ENCODE measurements at places on chromosomes 5 and 9.

DNA sequence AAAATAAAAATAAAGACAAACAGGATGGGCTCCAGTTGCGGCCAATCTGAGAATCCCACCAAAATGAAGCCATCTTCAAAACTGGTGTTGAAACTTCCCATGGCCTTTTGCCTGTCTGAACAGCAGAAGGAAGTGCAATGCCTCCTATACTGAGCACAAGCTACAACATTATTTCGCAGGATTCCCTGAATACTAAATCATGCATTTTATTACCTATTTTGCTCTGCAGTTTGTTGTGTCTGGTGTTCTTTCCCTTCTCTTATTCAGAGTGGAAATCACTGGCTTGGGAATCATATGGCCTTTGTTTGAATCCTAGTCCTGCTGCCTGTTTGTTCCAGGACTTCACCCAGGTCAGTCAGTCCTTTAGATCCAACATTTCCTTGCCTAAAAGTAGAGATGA, at the start of gene OR2Y1:
Gene OR2Y1 (minus strand): TSS at position 101 of the 400 bp plus-strand sequence. CDS start 0 bp downstream, at position 101.
- no peak within 1 kb of the TSS for H3K27ac ChIP-seq
- H3K4me1 ChIP-seq, result no peaks in the 10 kb centered on the region
- H3K27me3 ChIP-seq, result no peaks in the 10 kb centered on the region

DNA sequence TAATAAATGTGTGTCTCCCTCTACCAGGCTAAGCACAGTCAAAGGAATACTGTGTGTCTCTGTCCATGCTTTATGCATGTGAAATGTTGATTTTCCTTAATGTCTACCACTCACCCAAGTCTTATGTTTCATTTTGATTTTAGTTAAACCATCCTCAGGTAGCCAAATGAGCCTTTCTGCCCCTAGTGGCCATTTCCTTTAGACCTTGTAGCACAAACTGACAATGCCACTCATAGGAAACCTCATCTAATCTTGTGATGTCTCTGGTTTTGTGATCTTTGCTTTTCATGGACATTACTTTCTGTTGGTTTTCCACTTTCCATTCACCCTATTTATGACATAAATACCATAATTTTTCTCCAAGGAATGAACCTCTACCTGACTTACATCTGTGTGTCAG, 820.8 kb downstream of the MAT2B start:
- H3K4me3 ChIP-seq, result no peak overlapping the region
- no peaks in the 10 kb centered on the region for H3K4me1 ChIP-seq
- no peak for DNase-seq
- H3K36me3 ChIP-seq, result peaks cover 3% of the 10 kb centered on the region
- H3K27me3 ChIP-seq, result no peaks in the 10 kb centered on the region

DNA sequence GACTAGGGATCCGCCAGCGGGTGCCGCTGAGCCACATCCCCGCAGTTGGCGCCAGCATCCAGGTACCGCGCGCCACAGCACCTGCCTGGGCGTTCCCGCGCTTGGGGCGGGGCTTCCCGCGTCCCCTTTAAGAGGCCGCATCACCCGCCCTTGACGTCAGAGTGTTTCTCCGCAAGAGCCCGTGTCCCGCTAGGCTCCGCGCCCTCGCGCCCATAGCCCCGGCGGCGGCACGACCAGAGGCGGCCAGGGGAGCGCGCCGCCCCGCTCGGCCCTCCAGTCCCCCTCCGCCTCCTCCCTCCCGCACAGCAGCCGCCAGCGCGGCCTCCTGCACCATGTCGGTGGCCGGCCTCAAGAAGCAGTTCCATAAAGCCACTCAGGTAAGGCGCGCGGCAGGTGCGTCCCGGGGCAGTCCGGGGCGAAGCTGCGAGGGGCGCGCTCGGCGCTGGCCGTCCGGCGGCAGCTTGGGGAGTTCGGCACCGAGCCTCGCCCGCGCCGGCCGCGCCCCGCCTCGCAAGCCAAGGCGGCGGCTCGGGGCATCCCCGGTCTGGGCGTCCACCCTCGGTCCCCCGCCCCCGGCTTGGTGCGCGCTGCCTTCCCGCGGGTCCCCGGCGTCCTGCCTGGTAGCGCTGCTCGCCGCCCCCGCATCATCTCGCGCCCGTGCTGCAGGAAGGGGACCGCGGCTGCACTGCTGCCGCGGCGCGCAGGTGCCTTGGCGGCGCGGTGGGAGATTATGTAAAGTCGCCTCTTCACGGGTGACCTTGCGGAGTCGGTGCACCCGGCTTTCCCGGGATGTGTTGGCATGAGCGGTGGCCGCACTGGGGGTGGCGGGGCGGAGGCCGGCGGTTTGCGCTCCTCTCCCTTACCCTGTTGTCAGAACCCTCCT, at the start of gene SH3GL2:
Gene SH3GL2 (plus strand): TSS at position 156 of the 883 bp plus-strand sequence.
- H3K27ac ChIP-seq, result no peak within 1 kb of the TSS
- peaks cover 47% of the 10 kb centered on the region for H3K27me3 ChIP-seq
- no peaks in the 10 kb centered on the region for H3K36me3 ChIP-seq
- peak within 1 kb of the TSS; percentile 52 for H3K4me3 ChIP-seq
- H3K4me1 ChIP-seq, result peaks cover 3% of the 10 kb centered on the region
- peak; percentile 89 for DNase-seq

GRCh38 chr9:85041466-85042137, 372.1 kb downstream of the NTRK2 start:
- H3K4me3 ChIP-seq, result no peak overlapping the region
- H3K27ac ChIP-seq, result no peak overlapping the region

GRCh38 chr9:33698267-33698666, 97.1 kb upstream of the PRSS3 start:
- H3K27me3 ChIP-seq, result peaks cover 22% of the 10 kb centered on the region
- no peak overlapping the region for H3K27ac ChIP-seq
- no peaks in the 10 kb centered on the region for H3K36me3 ChIP-seq
- DNase-seq, result no peak
- no peak overlapping the region for H3K4me3 ChIP-seq

GRCh38 chr9:129482521-129483414, 138.1 kb downstream of the C9orf50 start:
- no peaks in the 10 kb centered on the region for H3K36me3 ChIP-seq
- DNase-seq, result peak; percentile 99
- peak overlapping the region; percentile 99 for H3K27ac ChIP-seq
- H3K4me3 ChIP-seq, result peak overlapping the region; percentile 67
- H3K4me1 ChIP-seq, result peaks cover 61% of the 10 kb centered on the region
- H3K27me3 ChIP-seq, result no peaks in the 10 kb centered on the region

DNA sequence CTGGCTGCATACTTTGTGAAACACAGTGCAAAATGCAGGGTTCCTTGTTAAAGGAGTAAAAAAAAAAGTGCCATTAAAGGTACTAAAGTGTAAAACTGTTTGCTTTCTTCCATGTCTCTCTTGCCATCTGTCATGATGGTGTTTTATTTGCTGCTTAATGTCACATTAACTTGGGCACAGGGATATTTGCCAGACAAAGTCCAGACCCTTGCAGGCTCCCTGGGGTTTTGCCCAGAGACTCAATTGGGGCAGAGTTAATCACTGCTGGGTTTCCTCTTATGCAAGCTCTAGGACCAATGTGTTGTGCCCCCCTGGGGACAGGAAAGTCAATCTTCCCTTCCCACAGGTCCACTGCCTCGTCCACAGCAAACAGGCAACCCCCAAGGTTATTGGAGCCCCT, 274.3 kb upstream of the SGCD start:
- no peaks in the 10 kb centered on the region for H3K27me3 ChIP-seq
- no peak overlapping the region for H3K27ac ChIP-seq
- H3K36me3 ChIP-seq, result no peaks in the 10 kb centered on the region
- no peak overlapping the region for H3K4me3 ChIP-seq
- DNase-seq, result no peak

GRCh38 chr9:100213730-100214477, 114.9 kb downstream of the INVS start:
- no peak overlapping the region for H3K27ac ChIP-seq
- DNase-seq, result peak; percentile 42
- H3K4me3 ChIP-seq, result no peak overlapping the region
- peaks cover 11% of the 10 kb centered on the region for H3K4me1 ChIP-seq
- H3K36me3 ChIP-seq, result no peaks in the 10 kb centered on the region
- H3K27me3 ChIP-seq, result no peaks in the 10 kb centered on the region

- no peak overlapping the region for H3K27ac ChIP-seq
- no peaks in the 10 kb centered on the region for H3K4me1 ChIP-seq
- H3K27me3 ChIP-seq, result no peaks in the 10 kb centered on the region
- H3K4me3 ChIP-seq, result no peak overlapping the region
- DNase-seq, result no peak
These were observed 120.2 kb downstream of the TENT4A start for GRCh38 chr5:6833406-6833805.

DNA sequence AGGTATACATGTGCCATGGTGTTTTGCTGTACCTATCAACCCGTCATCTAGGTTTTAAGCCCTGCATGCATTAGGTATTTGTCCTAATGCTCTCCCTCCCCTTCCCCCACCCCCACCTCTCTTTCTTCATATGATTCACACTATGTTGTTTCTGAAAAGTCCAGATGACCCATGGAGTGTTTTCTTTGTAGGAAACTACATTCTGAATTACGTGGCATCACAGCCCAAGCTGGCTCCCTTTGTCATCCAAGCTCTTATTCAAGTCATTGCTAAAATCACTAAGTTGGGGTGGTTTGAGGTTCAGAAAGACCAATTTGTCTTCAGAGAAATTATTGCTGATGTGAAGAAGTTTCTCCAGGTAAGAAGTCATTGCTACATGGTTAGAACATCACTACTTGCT, 30.4 kb downstream of the RANBP17 start:
- H3K4me3 ChIP-seq, result no peak overlapping the region
- DNase-seq, result peak; percentile 46
- H3K27ac ChIP-seq, result peak overlapping the region; percentile 13
- no peaks in the 10 kb centered on the region for H3K36me3 ChIP-seq

DNA sequence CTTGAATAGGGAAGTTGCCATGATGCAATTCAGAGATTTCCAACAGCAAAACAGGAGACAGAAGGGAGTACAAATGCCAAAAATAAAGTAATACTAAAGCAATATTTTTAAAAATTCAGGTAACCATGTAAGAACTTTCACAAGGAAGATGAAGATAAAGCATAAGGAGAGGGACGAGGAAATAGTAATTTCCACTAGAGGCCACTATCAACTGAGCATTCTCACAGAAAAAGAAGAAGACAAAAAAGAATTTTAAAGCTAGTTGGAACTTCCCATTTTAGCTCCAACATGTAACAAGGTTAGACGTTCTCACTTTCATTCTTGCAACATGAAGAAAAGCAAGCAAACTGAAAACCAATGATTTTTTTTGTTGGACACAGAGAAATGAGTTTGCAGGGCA, 779.9 kb upstream of the CDH6 start:
- DNase-seq, result no peak
- no peaks in the 10 kb centered on the region for H3K36me3 ChIP-seq
- H3K4me1 ChIP-seq, result no peaks in the 10 kb centered on the region
- no peak overlapping the region for H3K27ac ChIP-seq

DNA sequence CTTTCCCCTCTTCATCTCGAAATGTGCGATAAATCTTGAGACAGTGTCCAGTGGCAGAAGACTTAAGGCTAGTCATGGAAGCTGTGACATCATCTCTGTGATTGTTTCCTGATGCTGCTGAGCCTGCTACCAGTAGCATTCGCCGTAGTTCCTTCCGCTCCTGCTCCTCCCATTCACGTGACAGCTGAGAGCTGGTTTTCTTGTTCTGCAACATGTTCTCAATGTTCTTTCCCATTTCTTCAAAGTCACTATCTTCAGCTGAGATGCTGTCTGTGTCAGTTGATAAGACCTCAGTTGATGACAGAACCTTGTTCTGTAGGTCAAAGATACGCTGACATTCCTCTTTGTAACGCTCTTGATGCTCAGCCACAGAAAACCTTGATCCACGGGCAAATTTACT, 3.5 kb downstream of the TAF1L start:
- no peak overlapping the region for H3K27ac ChIP-seq
- H3K4me1 ChIP-seq, result no peaks in the 10 kb centered on the region
- no peaks in the 10 kb centered on the region for H3K36me3 ChIP-seq
- DNase-seq, result no peak
- no peaks in the 10 kb centered on the region for H3K27me3 ChIP-seq

- H3K4me1 ChIP-seq, result no peaks in the 10 kb centered on the region
- H3K4me3 ChIP-seq, result no peak overlapping the region
- H3K27ac ChIP-seq, result no peak overlapping the region
- no peaks in the 10 kb centered on the region for H3K36me3 ChIP-seq
These were observed 29.9 kb downstream of the BTNL9 start for GRCh38 chr5:181069767-181070491.

GRCh38 chr9:5617749-5618148, 11.2 kb upstream of the RIC1 start:
- no peak overlapping the region for H3K4me3 ChIP-seq
- no peak overlapping the region for H3K27ac ChIP-seq
- no peaks in the 10 kb centered on the region for H3K27me3 ChIP-seq
- no peaks in the 10 kb centered on the region for H3K36me3 ChIP-seq
- H3K4me1 ChIP-seq, result peaks cover 19% of the 10 kb centered on the region

DNA sequence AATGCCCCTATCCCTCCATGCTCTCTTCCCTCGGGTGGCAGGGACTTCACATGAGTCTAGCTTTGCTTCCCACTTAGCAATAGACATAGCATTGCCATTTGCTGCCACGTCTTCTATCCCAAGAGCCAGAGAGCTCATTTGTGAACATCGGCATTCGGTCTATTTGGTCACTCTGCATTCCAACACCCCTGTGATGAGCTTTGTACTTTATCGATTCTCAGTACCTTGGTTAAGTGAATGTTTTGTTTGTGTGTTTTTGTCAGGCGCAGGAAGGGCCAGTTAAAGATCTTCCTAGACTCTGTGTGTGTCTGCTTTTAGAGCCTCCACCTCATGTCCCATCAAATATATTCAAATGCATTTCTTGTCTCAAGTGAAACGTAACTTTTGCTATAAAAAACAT, 141.7 kb downstream of the TARS1 start:
- no peak overlapping the region for H3K27ac ChIP-seq
- H3K27me3 ChIP-seq, result no peaks in the 10 kb centered on the region
- H3K4me3 ChIP-seq, result no peak overlapping the region
- no peaks in the 10 kb centered on the region for H3K4me1 ChIP-seq
- DNase-seq, result no peak

- H3K27me3 ChIP-seq, result no peaks in the 10 kb centered on the region
- no peak overlapping the region for H3K4me3 ChIP-seq
- H3K4me1 ChIP-seq, result no peaks in the 10 kb centered on the region
- no peak overlapping the region for H3K27ac ChIP-seq
- peak; percentile 77 for DNase-seq
- no peaks in the 10 kb centered on the region for H3K36me3 ChIP-seq
These were observed 155.8 kb downstream of the DAB2IP start for GRCh38 chr9:121807069-121807822.

GRCh38 chr9:122053064-122053463, 40.0 kb downstream of the TTLL11 start:
- no peak for DNase-seq
- no peak overlapping the region for H3K27ac ChIP-seq
- no peaks in the 10 kb centered on the region for H3K27me3 ChIP-seq
- H3K36me3 ChIP-seq, result no peaks in the 10 kb centered on the region
- peaks cover 21% of the 10 kb centered on the region for H3K4me1 ChIP-seq
- H3K4me3 ChIP-seq, result no peak overlapping the region

- H3K4me3 ChIP-seq, result no peak overlapping the region
- no peaks in the 10 kb centered on the region for H3K4me1 ChIP-seq
- no peak for DNase-seq
- no peaks in the 10 kb centered on the region for H3K27me3 ChIP-seq
These were observed 613.7 kb upstream of the CDH18 start for GRCh38 chr5:20601678-20602100.

DNA sequence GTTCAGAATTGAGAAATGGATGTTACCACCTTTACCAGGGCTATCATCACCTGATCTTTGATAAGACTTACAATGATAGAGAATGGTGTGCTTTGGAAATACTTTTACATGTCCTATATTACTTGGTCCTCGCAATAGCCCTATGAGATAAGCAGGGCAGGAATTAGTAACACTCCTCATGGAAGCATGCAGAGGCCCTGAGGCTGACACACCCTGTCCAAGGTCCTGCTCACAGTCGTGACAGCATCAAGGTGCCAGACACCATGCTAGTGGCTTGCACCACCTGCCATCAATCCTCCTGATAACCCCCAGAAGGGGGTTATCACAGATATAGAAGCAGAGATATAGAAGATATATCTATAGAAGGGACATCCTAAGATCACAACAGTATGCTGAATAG, 216.8 kb upstream of the TBC1D2 start:
- no peak overlapping the region for H3K27ac ChIP-seq
- no peaks in the 10 kb centered on the region for H3K27me3 ChIP-seq
- H3K36me3 ChIP-seq, result no peaks in the 10 kb centered on the region
- DNase-seq, result no peak
- H3K4me3 ChIP-seq, result no peak overlapping the region

All from osteoblast (primary cell).